ENCODE measurements at places on chromosomes 5 and 9. TPM values are rescaled to one million over a fixed set of nuclear protein-coding genes. Genes with fewer than 3 reads are reported as not detected.

RAI14 gene
- total RNA-seq, result 2.3 TPM

TSLP gene
- 1.0 TPM for total RNA-seq

SREK1IP1 gene
- total RNA-seq, result 22.9 TPM

DNA sequence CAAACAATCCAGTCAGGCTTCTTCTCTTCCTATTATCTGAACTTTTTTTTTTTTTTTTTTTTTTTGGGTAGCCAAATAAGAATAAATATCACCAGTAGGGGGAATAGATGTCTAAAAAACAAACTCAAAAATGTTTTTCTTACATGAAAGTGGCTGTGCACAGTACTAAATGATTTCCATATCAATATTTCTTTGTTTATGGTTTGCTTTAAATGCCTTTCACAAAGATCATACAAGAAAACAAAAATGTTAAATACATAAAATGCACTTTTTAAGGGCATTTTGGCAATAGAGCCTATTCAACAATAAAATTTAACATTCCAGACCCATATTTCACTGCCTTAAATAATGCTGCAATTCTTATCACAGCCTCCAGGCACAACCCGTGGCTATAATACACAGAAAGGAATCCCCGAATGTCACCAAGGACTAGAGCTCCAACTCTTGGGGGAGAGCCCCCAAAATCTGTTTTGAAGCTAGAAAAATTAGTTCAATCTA lies 91.1 kb upstream of the TBCA start:
- DNase-seq, result no peak
- H3K4me1 ChIP-seq, result no peaks in the 10 kb centered on the region
- peaks cover 7% of the 10 kb centered on the region for H3K27me3 ChIP-seq
- H3K27ac ChIP-seq, result no peak overlapping the region
- H3K4me3 ChIP-seq, result no peak overlapping the region
- no peaks in the 10 kb centered on the region for H3K36me3 ChIP-seq

DNA sequence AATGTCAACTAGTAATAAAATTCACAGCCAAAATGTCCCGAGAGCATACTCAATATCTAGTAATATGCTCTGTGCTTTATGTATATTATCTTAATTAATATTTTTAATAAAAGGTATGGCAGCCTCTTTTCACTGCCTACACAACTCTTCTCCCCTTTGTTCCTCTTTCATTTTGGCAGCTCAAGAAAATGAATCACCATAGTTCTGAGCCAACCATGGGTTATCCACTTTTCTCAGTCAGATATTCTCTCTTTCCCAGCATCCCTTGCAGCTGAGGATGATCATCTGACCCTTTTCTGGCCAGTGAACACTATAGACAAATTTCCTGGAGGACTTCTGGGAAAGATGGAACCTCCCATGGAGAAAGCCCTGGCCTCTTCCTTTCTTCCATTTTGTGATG lies 8.2 kb upstream of the DOCK8 start:
- DNase-seq, result no peak
- H3K4me1 ChIP-seq, result no peaks in the 10 kb centered on the region
- H3K27ac ChIP-seq, result no peak overlapping the region
- H3K36me3 ChIP-seq, result no peaks in the 10 kb centered on the region
- H3K27me3 ChIP-seq, result no peaks in the 10 kb centered on the region

DNA sequence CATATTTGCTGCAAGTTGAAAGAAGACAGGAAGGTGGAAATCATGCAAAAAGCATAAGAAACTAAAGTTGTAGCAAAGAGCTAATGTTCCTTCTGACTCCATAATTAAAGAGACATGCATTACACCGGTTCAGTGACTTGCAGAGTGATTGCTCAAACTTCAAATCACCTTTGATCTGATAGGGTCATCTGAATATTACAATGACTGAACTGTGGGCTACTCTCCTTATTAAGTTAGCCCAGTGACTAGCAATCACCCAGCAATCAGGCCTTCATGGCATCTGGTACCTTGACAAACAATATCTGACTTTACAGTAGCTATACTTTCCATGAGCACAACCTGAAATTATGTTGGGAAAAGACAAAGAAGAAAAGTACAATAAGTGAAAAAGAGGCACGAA lies 84.9 kb downstream of the NREP start:
- DNase-seq, result no peak
- no peaks in the 10 kb centered on the region for H3K27me3 ChIP-seq
- H3K4me1 ChIP-seq, result peaks cover 1% of the 10 kb centered on the region
- no peak overlapping the region for H3K4me3 ChIP-seq

GRCh38 chr9:96067004-96067403 lies 191.5 kb downstream of the ERCC6L2 start:
- no peaks in the 10 kb centered on the region for H3K36me3 ChIP-seq
- no peaks in the 10 kb centered on the region for H3K4me1 ChIP-seq
- no peaks in the 10 kb centered on the region for H3K27me3 ChIP-seq
- no peak for DNase-seq
- H3K4me3 ChIP-seq, result no peak overlapping the region

DNA sequence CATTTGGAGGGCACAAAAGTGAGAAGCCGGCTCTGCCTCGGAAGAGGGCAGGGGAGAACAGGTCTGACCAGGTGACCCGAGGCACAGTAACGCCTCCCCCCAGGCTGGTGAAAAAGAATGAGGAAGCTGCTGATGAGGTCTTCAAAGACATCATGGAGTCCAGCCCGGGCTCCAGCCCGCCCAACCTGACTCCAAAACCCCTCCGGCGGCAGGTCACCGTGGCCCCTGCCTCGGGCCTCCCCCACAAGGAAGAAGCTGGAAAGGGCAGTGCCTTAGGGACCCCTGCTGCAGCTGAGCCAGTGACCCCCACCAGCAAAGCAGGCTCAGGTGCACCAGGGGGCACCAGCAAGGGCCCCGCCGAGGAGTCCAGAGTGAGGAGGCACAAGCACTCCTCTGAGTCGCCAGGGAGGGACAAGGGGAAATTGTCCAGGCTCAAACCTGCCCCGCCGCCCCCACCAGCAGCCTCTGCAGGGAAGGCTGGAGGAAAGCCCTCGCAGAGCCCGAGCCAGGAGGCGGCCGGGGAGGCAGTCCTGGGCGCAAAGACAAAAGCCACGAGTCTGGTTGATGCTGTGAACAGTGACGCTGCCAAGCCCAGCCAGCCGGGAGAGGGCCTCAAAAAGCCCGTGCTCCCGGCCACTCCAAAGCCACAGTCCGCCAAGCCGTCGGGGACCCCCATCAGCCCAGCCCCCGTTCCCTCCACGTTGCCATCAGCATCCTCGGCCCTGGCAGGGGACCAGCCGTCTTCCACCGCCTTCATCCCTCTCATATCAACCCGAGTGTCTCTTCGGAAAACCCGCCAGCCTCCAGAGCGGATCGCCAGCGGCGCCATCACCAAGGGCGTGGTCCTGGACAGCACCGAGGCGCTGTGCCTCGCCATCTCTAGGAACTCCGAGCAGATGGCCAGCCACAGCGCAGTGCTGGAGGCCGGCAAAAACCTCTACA lies 11.8 kb downstream of the QRFP start:
- H3K27ac ChIP-seq, result no peak overlapping the region
- H3K36me3 ChIP-seq, result peaks cover 14% of the 10 kb centered on the region
- H3K27me3 ChIP-seq, result no peaks in the 10 kb centered on the region
- DNase-seq, result no peak
- H3K4me3 ChIP-seq, result no peak overlapping the region
- H3K4me1 ChIP-seq, result no peaks in the 10 kb centered on the region
